T-helper 17 cell (primary cell): ENCODE measurements at places on chromosomes 16 and 17. TPM values are rescaled to one million over a fixed set of nuclear protein-coding genes. Genes with fewer than 3 reads are reported as not detected.
A peak's percentile ranks its signal among the peaks of the same experiment; 100 is the strongest.

GRCh38 chr17:74156878-74157277 is 46.6 kb upstream of the RPL38 start:
- DNase-seq = no peak

GRCh38 chr16:81371106-81371505 is 56.3 kb downstream of the GAN start:
- DNase-seq = no peak

DNA sequence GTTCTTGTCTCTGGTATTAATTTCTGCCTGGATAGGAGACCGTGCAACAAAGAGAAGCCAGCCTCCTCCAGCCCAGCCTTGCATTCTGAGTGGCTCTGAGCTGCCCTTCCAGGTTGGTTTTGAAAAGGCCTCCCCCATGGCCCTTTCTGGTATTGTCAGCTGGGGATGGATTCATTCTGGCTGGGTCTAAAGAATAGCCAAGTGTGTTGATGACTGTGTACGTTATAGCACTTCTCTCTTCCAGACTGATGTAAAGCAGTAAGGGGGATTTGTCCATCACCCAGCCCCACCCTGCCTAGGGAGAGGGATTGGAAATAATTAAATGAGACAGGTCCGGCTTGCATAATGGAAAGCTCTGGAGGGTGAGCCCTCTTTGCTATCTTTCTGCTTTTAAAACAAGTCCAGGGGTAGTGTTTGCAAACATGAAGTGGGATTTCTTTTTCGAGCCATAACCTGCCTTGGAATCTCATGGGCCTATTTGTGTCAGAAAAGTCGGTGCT is 146.4 kb downstream of the MSI2 start:
- no peak for DNase-seq

GRCh38 chr17:30808785-30809286 is 15.7 kb downstream of the CRLF3 start:
- DNase-seq = no peak

DNA sequence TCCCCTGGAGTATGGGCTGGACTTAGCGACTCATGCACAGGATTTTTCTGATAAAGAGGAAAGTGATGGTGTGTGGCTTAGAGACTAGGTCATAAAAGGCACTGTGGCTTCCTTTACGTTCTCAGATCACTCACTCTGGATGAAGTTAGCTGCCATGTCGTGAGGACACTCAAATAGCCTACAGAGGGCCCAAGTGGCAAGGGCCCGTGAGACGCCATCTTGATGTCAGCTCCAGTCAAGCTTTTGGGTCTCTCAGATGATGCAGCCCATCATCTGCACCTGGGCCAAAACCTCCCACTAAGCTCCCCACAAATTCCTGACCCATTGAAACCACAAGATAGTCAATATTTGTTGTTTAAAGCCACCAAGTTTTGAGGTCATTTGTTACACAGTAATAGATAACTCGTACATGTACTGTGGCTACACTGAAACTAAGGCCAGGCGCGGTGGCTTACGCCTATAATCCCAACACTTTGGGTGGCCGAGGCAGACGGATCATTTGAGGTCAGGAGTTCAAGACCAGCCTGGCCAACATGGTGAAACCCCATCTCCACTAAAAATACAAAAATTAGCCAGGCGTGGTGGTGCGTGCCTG is 14.7 kb downstream of the ST6GALNAC2 start:
- no peak for DNase-seq

DNA sequence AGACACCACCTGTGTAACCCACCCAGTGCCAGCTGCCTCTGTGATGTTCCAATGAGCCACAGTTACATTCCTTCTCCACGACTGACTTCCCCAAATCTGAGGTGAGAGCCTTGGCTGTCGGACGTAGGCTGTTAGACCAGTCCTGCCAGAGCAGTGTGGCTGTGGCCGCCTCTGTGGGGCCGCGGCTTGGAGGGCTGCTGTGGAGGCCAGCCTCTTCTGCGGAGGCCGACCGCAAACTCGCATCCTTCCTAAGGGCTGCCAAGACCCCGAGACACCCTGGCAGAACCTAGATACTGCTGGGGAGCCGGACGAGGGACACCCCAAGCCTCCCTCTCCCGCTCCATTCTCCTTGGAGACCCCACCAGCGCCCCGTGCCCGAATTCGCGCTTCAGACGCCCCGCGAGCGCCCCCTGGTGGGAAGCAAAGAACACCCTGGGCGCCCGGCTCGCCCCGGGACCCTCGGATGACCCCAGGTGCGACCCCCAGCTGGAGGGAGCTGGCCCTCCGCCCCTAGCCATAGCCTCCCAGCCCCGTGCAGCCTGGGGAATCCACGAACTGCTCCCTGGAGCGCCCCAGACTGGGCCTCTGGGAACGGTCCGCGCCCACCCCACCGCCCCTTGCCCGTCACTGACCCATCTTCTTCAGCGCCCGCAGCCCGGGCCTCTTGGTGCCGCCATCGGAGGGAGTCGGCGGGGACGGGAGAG is 547 bp downstream of the PLCD3 start:
- peak; percentile 33 for DNase-seq

DNA sequence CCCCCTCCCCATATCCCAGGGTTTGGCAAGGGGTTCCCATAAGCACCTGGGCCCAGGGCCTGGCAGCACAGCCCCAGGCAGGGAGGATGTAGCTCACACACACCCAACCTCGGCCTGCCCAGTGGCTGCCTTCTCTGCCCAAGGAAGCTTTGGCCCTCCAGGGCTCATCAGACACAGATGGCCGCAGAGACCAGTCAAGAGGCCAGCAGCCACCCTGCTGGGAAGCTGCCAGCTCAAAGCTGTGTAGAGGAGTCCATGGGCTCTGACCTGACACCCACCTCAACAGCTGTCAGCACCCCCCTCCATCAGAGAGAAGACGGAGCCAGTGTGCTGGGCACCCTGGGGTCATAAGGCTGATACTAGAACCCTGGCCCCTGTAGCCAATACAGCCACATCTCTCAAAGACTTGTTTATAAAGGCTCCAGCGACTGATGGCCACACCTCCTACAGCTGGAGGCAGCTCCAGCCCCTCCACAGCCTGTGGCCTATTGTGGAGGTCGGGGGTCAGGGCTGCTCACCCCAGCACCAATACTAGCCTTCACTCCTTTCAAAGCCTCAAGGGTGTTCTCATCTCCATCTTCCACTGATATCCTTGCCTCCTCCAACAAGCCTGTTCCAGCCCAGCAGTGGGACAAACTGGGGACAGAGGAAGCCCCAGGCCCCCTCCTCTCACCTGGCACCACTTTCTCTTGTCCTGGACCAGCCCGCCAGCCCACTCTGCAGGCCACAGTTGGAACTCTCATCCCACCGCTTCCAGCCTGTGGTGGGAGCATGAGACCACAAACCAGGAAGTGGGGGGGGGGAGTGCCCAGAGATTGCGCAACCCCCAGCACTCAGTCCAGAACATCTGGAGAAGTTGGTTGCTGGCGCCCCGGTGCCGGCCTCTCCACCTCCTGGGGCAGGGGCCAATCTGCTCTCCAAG is 2.2 kb upstream of the MPG start:
- no peak for DNase-seq

GDPD1 gene
- total RNA-seq = 2.7 TPM

CDH1 gene
- total RNA-seq = 0.47 TPM
